HCT116 (cell line): ENCODE measurements at places on chromosomes 6 and 20. TPM values are rescaled to one million over a fixed set of nuclear protein-coding genes. Genes with fewer than 3 reads are reported as not detected.

DUSP15 gene
- not detected for total RNA-seq

- peaks cover 15% of the 10 kb centered on the region for H3K4me1 ChIP-seq
- no peak overlapping the region for H3K27ac ChIP-seq
- DNase-seq, result no peak
- no peaks in the 10 kb centered on the region for H3K36me3 ChIP-seq
- H3K27me3 ChIP-seq, result no peaks in the 10 kb centered on the region
Observed at GRCh38 chr20:44536175-44536574, 14.3 kb upstream of the SERINC3 start.

DNA sequence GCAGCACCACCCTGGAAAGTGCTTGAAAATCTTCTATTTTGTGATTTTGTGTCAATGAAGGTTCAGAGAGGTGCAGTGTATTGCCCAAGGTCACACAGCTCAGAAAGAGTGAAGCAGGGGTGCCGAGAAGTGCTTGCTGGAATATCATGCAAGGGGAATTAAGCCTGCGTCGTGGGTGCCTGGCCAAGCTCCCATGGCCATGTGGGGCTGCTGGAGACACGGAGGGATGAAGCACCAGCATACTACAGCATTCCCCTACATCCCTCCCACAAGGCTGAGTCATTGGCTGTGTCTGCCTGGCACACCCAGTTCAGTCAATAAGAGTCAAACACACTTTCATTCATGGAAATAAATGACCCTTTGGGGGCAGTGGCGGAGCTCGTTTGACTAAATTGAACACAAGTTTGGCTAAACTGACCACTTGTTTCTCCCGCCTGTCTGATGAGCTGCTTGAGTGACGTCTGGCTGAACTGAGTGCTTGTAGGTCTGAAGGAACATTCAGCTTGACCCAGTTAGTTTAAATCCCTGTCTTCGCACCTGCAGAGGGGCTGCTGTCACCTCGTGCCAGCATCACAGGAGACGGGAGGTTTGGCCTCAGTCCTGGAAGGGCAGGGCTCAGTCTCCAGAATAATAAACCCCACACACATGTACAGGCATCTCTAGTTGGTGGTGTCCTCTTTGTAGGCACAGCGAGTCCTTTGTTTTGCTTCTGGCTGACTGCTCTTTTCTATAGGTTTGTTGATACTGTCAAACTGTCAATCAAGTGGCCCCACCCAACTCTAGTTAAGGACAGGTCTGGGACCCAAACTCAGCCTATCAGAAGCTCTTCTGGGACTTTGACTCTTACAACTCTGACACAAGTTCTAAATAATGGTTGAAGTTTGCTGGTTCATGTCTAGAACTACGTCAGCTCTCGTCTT is 8.4 kb upstream of the TGM2 start:
- no peak overlapping the region for H3K4me3 ChIP-seq
- DNase-seq, result no peak
- H3K27ac ChIP-seq, result no peak overlapping the region
- peaks cover 25% of the 10 kb centered on the region for H3K4me1 ChIP-seq

DNA sequence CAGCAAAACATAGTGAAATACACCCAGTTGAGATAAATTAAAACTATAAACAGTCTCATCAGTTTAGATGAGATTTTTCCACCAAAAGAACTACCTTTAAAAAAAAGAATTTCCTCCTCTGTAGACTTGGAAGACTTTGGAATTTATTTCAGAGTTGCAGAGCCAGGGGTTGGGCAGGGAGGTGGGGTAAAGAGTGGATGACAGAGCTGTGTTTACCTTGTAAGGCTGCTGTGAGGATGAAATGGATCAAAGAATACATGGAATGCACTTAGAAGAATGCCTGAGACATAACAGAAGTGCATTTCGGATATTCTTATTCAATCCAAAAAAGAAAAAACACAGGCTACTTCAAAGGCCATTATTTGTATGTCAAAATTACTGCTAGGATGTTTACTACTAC is 6.4 kb upstream of the LY86 start:
- H3K4me1 ChIP-seq, result no peaks in the 10 kb centered on the region
- no peaks in the 10 kb centered on the region; the same call in 1 of the 2 replicates for H3K27me3 ChIP-seq
- no peak overlapping the region for H3K4me3 ChIP-seq
- no peak for DNase-seq

DNA sequence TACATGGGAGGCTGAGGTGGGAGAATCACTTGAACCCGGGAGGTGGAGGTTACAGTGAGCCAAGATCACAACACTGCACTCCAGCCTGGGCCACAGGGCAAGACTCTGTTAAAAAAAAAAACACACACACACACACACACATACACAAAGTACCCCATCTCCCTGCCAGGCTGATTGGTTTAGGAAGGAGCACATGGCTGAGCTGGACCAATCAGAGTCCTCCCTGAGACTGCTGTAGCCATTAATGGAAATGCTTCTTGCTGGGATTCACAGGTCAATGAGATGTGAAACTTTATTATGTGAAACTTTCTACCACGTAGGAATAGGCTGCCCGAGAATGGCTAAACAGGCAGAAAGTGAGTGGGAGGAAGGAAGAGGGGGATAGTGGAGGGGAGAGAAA is 2.9 kb downstream of the TREM1 start:
- no peak overlapping the region for H3K4me3 ChIP-seq
- no peaks in the 10 kb centered on the region for H3K36me3 ChIP-seq
- no peak overlapping the region for H3K27ac ChIP-seq
- H3K27me3 ChIP-seq, result no peaks in the 10 kb centered on the region

DNA sequence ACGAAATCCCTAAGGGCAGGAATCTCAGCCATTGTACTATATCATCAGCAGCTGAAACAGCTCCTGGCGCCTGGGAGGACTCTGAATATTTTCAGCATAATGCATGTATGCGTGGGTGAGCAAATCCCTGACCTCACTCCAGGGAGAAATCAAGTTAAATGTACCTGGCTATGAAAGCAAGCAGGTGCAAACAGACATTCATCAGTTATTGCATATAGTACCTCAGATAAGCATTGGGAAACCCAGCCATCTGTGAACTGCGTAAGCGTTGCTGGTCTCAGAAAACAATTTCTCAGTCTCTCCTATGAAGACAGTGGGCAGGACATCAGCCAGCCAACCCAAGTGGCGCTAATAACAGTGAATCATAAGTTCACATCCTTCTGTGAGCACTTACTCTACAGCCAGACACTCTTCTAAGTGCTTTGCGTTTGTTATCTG is 622.6 kb downstream of the EPM2A start:
- H3K27me3 ChIP-seq, result no peaks in the 10 kb centered on the region
- H3K4me1 ChIP-seq, result peaks cover 13% of the 10 kb centered on the region; the same call in 1 of the 2 replicates
- H3K4me3 ChIP-seq, result no peak overlapping the region
- no peak for DNase-seq
- H3K27ac ChIP-seq, result no peak overlapping the region
